ENCODE measurements at places on chromosomes 3 and 15.

- DNase-seq: no peak
These were observed 21.8 kb upstream of the ATP1B3 start for GRCh38 chr3:141854599-141854998.

DNA sequence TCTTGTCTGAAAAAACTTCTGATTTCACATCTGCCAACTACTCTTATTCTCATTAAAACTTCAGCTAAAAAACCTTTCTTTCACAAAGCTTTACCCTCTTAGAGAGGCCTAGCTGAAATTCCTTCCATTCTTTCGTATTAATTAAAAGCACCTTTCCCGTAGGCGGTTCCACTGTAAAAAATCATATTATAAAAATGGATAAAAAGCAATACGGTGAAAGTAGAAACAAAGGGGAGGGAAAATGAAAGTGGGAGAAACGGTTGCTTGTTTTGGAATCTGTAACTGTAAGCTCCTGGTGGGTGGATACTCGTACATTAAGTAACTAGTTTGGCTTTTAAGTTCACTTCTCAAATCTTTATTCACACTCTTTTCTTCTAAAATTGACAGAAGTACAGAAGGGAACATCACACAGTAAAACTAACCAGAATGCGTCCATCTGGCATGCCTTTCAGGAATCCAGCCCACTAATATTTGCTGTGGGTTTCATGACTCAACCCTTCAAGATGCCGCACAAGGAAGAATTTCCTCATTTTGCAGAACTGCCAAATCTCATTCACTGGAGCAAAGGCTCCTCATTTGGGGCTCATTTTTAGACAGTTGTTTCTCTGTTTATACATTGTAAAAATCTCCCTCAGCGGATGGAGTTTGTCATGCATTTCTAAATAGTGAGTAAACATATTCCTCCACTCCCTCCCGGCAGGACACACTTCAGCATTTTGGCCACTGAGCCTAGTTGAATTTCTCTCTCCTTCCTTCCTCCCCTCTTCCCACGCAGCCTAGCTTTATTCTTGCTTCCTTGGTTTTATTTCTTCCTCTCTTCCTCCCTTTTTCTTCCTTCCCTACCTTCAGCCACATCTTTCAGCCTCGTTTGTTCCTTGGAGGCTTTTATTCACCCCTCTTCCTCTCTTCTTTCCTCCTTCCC, 419.5 kb upstream of the NAALADL2 start:
- no peak for DNase-seq

GRCh38 chr3:23696842-23697241, 108.9 kb upstream of the UBE2E1 start:
- no peak for DNase-seq

GRCh38 chr3:148953094-148953493, 38.2 kb upstream of the GYG1 start:
- DNase-seq: no peak

GRCh38 chr3:30319713-30320112, 286.7 kb upstream of the TGFBR2 start:
- DNase-seq: peak; percentile 11

DNA sequence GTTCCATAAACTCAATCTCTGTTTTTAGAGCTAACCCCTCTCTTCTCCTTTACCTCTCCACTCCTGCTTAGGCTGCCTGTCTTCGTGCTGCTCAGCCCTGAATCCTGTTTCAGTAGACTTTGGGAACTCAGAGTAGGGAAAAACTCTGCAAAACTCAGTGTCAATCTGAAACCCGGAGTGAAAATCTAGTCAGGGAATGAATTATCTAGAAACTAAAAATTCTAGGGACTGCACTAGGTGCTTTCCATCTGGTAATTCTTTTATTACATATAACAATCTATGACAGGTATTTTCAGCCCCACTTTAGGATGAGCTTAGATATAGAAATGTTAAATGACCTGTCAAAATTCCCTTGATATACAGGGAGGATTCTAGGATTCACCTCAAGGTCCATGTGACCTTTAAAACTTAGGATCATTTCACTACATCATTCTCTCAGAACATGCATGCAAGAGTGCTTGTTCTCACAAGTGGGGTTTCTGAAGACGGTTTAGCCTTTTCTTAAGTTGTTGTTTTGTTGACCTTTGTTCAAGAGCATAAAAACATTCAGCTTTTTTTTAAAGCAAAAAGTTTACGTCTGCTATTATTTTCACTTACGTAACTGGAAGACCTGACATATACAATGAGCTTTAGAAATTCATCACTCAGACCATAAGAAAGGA, 108.2 kb upstream of the MBNL1 start:
- no peak for DNase-seq

DNA sequence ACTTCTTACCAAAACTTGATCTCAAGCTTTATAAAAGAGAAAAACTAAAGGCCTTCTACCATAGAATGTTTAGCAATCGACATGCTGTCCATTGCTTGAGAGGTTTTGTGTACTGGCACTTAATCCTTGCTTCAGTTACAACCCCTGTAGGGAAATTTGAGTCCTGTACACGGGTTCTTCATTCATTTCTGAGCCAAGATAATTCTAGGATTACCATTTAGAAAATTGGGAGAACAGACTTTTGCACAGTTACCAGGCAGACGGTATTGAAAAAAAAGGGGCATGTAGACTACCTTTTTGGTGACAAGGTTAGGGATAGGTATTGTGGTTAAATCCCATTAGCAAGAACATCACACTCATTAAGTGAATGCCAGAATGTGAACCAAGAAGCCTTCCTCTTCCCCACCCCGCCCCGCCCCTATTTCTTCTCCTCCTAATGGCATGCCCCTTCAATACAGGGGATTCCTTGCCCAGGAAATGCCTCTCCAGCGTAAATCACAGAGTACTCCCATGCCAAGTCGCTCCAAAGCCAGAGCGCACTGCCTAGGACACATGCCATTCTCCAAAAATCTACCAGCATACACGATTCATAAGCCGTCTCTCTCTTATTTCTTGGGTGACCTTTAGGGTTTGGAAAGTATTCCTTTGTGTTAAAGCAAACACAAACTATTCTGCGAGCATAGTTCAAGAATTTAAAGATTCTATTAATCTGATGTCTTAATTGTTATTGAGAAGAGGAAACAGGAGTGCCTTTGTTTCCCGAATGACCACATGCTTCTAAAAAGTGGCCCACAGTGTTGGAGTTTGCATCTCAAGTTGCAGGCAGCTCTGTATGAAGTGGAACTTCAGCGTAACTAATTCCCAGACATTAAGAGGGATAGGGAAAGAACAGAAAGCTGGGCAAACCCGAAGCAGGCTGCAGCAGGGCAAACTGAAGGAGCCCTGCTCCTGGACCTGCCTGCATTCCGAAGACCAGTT, 164.0 kb upstream of the NR2F2 start:
- no peak for DNase-seq

DNA sequence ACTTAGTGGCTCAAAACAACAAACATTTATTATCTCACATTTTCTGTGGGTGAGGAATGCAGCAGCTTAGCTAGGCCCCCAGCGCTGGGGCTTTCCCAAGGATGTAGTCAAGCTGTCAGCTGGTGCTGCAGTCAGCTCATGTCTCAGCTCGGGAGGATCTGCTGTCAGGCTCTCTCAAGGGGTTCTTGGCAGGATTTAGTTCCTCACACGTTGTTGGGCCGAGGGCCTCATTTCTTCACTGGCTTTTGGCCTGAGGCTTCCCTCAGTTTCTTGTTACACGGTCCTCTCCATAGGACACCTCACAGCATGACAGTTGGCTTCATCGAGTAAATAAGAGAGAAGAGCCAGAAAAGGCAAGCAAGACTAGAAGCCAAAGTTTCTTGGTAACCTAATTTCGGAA, 13.7 kb upstream of the U2SURP start:
- DNase-seq: no peak

GRCh38 chr15:87567406-87568030, 689.0 kb downstream of the NTRK3 start:
- DNase-seq: no peak

DNA sequence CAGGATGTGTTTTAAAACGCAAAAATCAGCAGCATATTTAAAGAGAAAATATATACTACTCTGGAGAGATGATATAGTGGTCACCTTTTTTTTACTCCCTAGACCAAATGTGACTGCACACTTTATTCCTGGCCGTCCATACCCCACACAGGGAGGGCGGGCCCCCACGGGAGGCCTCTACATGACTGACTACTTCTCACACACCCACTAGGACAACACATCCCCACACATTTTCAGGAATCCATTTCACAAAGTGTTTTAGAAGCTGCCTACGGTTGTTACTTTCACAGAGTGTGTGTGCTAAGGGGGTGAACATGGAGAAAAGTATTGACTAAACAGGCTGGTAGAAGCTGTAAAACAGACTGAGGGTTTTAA, 67.9 kb downstream of the CHSY1 start:
- DNase-seq: no peak

DNA sequence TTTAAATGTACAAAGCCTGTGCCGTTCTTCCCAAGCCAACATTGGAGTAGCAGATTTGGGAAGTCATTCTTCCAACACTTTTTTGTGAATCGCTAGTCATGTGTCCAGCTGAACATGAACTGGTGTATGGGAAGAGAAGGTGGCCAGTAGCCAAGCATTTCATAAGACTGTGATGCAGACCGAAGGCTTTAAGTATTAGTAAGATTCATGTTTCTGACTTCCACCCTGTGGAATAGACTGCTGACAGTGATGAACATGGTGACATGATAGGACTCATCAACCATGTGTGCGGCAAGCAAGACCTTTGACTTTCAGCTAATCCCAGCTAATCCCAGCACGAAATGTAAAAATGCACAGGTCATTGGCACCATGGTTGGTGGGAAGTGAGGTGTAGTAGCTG, 48.3 kb upstream of the THSD4 start:
- no peak for DNase-seq

GRCh38 chr15:73818308-73818985, 54.9 kb upstream of the TBC1D21 start:
- no peak for DNase-seq

Data from stimulated activated CD4-positive, alpha-beta T cell treated with anti-CD3 and anti-CD28 coated beads, Interleukin-12 subunit alpha, Interleukin-12 subunit beta, amount 100 ng/mL, for 24 hours (primary cell).